Dermis microvascular lymphatic vessel endothelial cell (primary cell): ENCODE measurements at places on chromosomes 4 and X. TPM values are rescaled to one million over a fixed set of nuclear protein-coding genes. Genes with fewer than 3 reads are reported as not detected.

- DNase-seq, result no peak
These were observed 152.0 kb upstream of the SLC4A4 start for GRCh38 chr4:71186566-71187403.

GRCh38 chr4:185013417-185014125 is 4.7 kb upstream of the HELT start:
- DNase-seq, result no peak

DNA sequence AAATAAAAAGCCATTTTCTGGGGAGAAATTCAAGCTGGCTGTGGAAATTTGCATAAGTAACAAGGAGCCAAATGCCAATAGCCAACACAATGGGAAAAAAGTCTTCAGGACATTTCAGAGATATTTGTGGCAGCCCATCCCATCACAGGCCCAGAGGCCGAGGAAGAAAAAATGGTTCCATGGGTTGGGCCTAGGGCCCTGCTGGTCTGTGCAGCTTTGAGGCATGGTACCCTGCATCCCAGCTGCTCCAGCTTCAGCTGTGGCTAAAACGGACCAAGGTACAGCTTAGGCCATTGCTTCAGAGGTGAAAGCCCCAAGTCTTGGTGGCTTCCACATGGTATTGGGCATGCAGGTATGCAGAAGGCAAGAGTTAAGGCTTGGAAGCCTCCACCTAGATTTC is 14.2 kb upstream of the IL9R start:
- no peak for DNase-seq

Gene PAPSS1
- 41.8 and 51.6 TPM in 2 replicates for total RNA-seq

- no peak for DNase-seq
These were observed 19.1 kb upstream of the CXCL6 start for GRCh38 chr4:73817341-73817740.
